ENCODE measurements at places on chromosomes 3 and 15.

DNA sequence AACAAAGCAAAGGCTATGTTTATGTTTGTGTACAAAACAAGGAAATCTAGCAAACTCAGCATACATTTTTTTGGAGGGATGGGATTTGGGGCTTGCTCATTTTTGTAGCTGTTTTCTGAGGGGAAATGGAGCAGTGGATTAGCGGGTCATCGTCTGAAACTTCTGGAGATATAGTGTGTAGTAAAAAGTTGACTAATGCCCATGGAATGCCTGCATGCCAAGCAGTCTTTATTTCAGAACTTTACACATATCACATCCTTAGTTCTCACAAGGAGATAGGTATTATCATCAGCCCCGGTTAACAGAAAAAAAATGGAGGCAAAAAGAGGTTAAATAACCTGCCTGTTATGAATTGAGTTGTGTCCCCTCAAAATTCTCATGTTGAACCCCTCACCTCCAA lies 47.1 kb downstream of the ATP13A4 start:
- DNase-seq: no peak

DNA sequence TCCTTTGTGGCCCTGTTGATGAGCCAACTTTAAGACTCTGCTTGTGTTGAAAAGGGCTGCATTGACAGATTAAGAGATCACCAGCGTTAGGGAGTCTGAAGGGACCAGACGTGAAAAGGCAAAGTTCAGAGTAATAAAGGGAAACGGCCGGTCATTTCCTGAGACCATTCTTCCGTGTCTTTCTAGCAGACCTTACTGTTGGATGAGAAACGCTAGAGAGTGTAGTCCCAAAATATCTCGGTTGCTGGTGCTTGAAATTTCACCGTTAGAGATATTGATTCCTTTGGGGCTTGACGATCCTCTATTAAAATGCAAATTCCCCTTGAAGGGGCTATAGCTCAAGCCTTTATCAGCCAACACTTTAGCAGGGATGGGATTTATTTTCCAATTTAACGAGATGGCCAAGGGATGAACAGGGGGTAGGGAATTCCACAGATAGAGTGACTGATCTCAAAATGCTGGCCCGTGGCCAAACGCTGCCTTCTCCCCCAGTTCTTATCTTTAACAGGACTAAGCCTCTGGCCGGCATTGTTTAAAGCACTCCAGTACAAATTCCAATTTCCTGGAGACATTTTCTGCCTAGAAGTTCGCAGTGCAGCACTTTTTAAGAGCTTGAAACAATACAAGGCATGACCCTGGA lies 250.4 kb downstream of the TJP1 start:
- no peak for DNase-seq

DNA sequence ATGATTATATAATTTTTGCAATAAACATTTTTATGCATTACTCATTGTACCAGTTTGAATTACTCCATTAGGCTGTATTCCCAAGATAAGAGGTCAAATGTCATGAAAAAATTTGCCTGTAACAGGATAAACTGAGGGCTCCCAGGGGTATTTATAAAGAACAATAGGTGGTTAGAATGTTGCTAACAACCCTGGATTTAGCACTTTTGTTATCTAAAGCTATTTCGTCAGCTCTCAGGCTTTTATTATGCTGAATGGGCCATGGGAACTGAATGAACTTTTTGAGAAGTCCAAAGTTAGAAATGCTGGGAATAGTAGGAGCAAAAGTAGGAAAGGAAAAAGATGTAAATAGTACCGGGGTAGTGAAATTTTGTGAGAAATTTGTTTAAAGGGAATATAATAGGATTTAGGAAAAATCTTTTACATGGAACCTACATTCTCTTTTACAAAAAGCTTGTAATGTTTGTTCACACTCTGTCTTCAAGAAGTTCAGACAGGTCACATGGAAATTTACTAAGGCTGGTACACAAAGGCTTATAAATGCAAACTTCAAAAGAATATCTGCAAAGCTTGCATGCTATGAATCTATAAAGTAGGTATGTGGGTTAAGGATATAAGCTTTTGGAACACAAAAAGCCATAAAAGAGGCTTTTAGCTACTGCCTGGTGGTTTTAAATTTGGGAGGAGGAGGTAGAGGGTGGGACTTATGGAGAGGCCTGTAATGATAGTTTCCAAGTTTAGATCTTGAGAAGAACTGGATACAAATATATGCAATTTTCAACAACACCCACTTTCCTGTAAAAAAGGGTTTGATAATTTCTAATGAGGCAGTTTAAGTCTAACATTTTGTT lies 445.8 kb upstream of the NAALADL2 start:
- no peak for DNase-seq

DNA sequence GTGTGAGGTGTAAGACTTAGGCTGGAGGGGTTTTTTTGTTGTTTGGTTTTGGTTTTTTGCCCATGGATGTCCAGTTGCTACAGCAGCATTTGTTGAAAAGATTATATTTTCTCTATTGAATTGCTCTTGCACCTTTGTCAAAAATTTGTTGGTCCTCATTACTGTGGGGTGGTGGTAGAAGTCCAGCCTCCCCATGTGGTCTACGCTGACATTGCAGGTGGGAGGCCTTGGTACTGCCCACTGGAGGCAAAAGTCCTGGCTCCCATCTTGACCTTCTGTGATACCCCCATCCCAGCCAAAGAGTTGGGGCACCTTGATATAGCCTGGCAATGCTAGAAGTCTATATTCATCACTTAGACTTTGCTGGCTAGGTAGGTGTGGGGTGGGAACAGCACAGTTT lies 5.4 kb upstream of the RAB6B start:
- no peak for DNase-seq

DNA sequence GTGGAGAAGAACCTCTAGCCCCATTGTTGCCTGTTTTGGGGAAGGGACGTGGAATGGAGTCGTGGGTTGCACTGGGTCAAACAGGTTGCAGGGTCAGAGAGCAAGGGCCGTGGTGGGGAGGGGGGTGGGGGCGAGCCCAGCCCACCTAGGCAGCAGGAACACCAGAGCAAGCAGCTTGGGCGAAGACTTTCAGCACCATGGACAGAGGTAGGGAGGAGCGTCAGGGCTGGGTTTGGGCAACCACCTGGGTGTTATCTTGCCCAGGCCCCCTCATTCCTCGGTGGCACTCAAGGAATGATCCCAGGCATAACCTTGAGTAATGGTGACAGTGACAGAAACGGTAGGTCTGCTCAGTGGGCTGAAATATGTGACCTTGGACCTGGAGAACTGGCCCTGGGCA lies 45.9 kb upstream of the TMEM115 start:
- DNase-seq: no peak

Data from ureter (tissue), 1 donor.